CD4-positive, CD25-positive, alpha-beta regulatory T cell (primary cell): ENCODE measurements at places on chromosomes 1 and 21. TPM values are rescaled to one million over a fixed set of nuclear protein-coding genes. Genes with fewer than 3 reads are reported as not detected.

AIM2 gene
- polyA plus RNA-seq = 6.9 TPM

SETD4 gene
- 10.6 TPM for polyA plus RNA-seq

KCND3 gene
- 0.10 TPM for polyA plus RNA-seq

MXRA8 gene
- polyA plus RNA-seq = not detected

MANEAL gene
- polyA plus RNA-seq = 2.4 TPM

OR10J1 gene
- not detected for polyA plus RNA-seq

MTARC2 gene
- polyA plus RNA-seq = not detected

SELE gene
- 0.09 TPM for polyA plus RNA-seq

- no peaks in the 10 kb centered on the region for H3K36me3 ChIP-seq
- H3K4me1 ChIP-seq = no peaks in the 10 kb centered on the region
- no peak overlapping the region for H3K4me3 ChIP-seq
- H3K27ac ChIP-seq = no peak overlapping the region
- DNase-seq = no peak
These were observed 40.2 kb downstream of the DPT start for GRCh38 chr1:168688644-168689326.

DNA sequence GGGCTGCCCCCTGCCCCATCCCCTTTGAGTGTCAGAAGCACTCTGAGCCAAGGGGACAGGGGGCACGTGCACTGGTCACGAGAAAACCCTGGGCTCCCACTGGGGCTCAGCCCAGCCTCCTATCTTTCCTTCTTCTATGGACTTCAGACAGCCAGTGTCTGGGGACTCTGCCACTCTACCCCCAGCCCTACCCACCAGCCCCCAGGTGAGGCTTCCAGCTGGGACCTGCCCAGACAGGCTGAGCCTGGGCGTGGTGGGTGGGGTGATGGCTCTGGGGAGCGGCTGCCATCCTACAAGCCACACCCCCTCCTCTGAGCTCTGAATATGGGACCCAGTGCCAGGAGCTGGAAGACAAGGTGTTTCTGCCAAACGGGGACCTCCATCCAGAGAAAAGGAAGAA is 8.0 kb upstream of the SFN start:
- no peak overlapping the region for H3K27ac ChIP-seq
- no peaks in the 10 kb centered on the region for H3K27me3 ChIP-seq
- no peaks in the 10 kb centered on the region for H3K4me1 ChIP-seq

GRCh38 chr1:167991546-167991945 is 54.7 kb upstream of the MPC2 start:
- peaks cover 36% of the 10 kb centered on the region for H3K36me3 ChIP-seq
- H3K27ac ChIP-seq = no peak overlapping the region
- H3K4me3 ChIP-seq = no peak overlapping the region
- H3K4me1 ChIP-seq = no peaks in the 10 kb centered on the region
- DNase-seq = no peak

DNA sequence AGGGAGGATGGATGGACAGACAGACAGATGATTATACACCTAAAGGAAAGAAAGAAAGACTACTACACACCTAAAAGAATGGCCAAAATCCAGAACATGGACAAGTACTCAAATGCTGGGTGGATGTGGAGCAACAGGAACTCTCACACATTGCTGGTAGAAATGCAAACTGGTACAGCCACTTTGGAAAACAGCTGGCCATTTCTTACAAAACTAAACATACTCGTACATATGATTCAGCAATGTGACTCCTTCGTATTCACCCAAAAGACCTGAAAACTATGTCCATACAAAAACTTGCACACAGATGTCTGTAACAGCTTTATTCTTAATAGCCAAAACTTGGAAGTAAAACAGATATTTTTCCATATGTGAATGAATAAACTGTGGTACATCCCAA is 51.3 kb downstream of the PRPF38A start:
- no peak overlapping the region for H3K27ac ChIP-seq
- H3K27me3 ChIP-seq = no peaks in the 10 kb centered on the region
- peaks cover 6% of the 10 kb centered on the region for H3K36me3 ChIP-seq
- DNase-seq = no peak

- no peak overlapping the region for H3K4me3 ChIP-seq
- H3K27me3 ChIP-seq = no peaks in the 10 kb centered on the region
- no peaks in the 10 kb centered on the region for H3K36me3 ChIP-seq
- H3K4me1 ChIP-seq = peaks cover 14% of the 10 kb centered on the region
- no peak overlapping the region for H3K27ac ChIP-seq
These were observed 3.0 kb downstream of the LRRC8D start for GRCh38 chr1:89823679-89824292.

- no peak overlapping the region for H3K4me3 ChIP-seq
- H3K27ac ChIP-seq = no peak overlapping the region
- H3K36me3 ChIP-seq = no peaks in the 10 kb centered on the region
- H3K27me3 ChIP-seq = no peaks in the 10 kb centered on the region
- no peaks in the 10 kb centered on the region for H3K4me1 ChIP-seq
These were observed 537.7 kb downstream of the BRINP3 start for GRCh38 chr1:189939967-189940366.

DNA sequence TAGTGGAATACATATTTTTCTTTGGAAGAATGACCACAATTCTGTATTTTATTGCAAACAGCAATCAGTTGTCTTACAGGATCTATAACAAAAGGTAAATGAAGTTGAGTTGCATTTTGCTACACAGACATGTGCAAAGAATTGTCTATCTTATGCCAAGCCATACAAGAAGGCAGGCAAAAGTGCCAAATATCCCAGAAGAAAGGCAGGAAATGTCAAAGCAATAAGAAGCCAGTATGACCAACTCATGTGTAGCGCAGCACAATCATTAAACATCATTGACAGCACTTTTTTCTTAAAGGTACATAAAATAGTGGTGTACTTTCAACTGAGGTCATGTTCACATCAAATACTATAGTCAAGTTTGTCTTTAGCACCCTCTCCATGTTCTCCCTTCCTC is 42.7 kb downstream of the NIBAN1 start:
- no peaks in the 10 kb centered on the region for H3K27me3 ChIP-seq
- DNase-seq = no peak
